ENCODE measurements at places on chromosomes 2 and 18. TPM values are rescaled to one million over a fixed set of nuclear protein-coding genes. Genes with fewer than 3 reads are reported as not detected.

Gene AKAIN1
- total RNA-seq, result not detected

Gene NAGK
- 86.8 TPM for total RNA-seq

Gene ABCB11
- 0.02 TPM for total RNA-seq

Gene DOK6
- total RNA-seq, result not detected

Gene ALLC
- total RNA-seq, result not detected

Gene NOSTRIN
- 2.7 TPM for total RNA-seq

Gene ARHGEF33
- 0.02 TPM for total RNA-seq

Gene COL3A1
- 0.20 TPM for total RNA-seq

All from A549 treated with Hydrocortisone at 1 μM for 4 hours (cell line).